Right lobe of liver (tissue), 6 donors: ENCODE measurements at places on chromosomes 1 and 21. TPM values are rescaled to one million over a fixed set of nuclear protein-coding genes. Genes with fewer than 3 reads are reported as not detected.
A peak's percentile ranks its signal among the peaks of the same experiment; 100 is the strongest.

RIMKLA gene
- 0.18 TPM for total RNA-seq

FCRL5 gene
- total RNA-seq: 0.19 TPM

FAM177B gene
- total RNA-seq: not detected

SPRR2B gene
- not detected for total RNA-seq

LINGO4 gene
- total RNA-seq: 0.37 TPM

CR1L gene
- 0.31 TPM for total RNA-seq

C1QB gene
- total RNA-seq: 85.4 TPM

HRNR gene
- total RNA-seq: not detected

DNA sequence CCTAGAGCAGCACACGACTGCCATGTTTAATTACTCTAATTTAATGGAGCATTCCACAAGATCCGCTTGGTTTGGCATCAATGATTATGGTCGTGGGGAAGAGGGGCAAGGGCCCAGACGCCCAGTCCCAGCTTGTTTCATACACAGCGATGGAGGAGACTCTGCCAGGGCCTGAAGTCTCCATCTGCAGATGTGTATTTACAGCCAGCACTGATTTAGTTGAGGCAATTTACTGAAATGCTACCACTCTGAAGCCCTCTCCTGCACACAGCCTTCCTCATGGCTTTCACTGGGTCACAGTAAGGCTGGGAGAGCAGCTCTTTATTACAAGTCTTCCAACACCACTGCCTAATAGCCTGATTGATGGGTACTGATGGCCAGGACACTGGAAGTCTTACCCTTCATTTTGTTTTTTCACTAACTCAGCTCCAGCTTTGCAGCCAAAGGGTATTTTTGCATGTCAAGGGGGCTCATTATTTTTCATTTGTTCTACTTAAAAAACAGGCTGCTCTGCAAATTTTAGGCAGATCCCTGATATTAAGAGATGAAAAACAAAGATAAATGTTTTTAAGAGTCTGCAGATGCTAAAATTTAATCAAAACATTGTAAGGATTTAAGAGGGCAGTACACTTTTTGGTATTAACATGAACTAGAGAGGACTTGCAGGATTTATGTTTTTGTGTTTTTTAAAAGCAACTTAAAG, 236.3 kb downstream of the SIPA1L2 start:
- no peaks in the 10 kb centered on the region for H3K27me3 ChIP-seq
- no peak for DNase-seq
- no peaks in the 10 kb centered on the region for H3K4me1 ChIP-seq
- H3K36me3 ChIP-seq: no peaks in the 10 kb centered on the region

- H3K27me3 ChIP-seq: no peaks in the 10 kb centered on the region
- H3K27ac ChIP-seq: no peak overlapping the region
- DNase-seq: no peak
- H3K36me3 ChIP-seq: no peaks in the 10 kb centered on the region
Measured at GRCh38 chr1:38487396-38487795, 372.2 kb downstream of the RRAGC start.

DNA sequence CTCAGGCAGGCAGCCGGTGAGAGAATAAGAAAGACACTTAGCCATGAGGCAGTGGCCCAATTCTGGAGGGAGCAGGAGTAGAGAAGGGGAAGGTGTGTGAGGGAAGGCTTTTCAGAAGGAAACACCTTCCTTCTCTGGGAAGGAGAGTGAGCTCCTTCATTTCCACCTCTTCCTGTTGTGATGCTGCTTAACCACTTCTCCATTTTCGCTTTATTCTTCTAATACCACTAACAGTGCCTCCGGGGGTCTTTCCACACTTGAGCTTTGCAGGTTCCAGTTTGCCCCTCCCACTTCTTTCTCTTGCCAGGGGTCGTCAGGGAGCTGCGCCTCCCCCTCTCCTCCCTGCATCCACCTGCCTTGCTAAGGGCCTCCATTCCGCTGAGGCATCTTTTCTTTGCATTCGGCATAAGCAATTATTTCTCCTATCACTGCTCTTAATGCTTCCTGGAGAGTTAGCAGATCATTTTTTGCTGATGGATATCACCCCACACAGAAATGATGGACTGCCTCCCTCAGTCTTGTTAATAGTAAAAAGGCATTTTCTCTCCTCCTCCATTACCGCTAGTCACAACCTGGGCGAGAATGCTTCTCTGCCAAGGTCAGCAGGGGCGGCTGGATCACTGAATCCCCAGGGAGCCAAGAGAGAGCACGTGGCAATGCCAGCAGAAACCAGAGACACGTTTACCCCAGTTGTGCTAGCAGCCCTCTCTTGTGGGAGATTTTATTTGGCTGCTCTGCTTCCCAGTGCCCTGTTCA, 74.8 kb downstream of the ELAVL4 start:
- H3K27ac ChIP-seq: no peak overlapping the region
- no peaks in the 10 kb centered on the region for H3K36me3 ChIP-seq
- H3K27me3 ChIP-seq: no peaks in the 10 kb centered on the region
- no peak overlapping the region for H3K4me3 ChIP-seq

DNA sequence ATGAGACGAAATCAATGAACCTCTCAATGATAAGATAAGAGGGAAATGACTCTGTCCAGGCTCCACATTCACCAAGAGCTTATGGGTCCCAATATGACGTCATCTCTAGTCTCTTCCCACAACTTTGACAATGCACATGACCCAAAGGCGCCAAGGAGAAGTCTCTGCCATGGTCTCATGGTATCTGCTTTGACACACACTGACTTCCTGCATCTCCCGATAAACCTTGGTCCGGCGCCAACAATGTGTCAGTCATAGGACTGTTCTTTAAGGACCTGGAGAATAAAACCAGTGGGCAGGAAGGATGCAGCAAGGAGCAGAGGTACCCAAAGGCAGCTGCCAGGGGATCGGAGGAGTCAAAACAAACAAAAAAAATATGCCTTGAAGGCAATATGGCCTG, 46.9 kb upstream of the TMEM51 start:
- H3K27me3 ChIP-seq: no peaks in the 10 kb centered on the region
- H3K4me1 ChIP-seq: no peaks in the 10 kb centered on the region
- H3K27ac ChIP-seq: no peak overlapping the region
- no peak for DNase-seq

DNA sequence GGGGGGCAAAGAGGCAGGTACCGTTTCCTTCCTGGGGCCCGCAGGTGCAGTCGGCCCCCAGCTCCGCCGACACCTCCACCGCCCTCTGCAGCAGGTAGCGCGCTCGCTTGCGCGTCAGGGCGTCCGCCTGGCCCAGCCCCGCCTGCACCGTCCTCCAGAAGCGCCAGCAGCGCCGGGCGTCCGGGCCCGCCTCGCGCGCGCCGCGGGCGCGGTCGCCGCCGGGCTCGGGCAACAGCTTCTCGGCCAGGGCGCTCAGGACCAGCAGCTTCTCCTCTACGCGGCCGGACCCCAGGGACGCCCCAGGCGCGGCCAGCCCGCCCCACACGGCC, 863 bp downstream of the TARBP1 start:
- peak; percentile 79 for DNase-seq
- H3K36me3 ChIP-seq: no peaks in the 10 kb centered on the region
- peak overlapping the region; percentile 77 for H3K27ac ChIP-seq

GRCh38 chr1:109904105-109904817, 6.4 kb upstream of the CSF1 start:
- peak overlapping the region; percentile 45 for H3K27ac ChIP-seq
- H3K27me3 ChIP-seq: no peaks in the 10 kb centered on the region
- no peaks in the 10 kb centered on the region for H3K36me3 ChIP-seq
- peak; percentile 94 for DNase-seq
- no peaks in the 10 kb centered on the region for H3K4me1 ChIP-seq

GRCh38 chr1:236753516-236753915, 41.6 kb upstream of the MTR start:
- H3K27me3 ChIP-seq: no peaks in the 10 kb centered on the region
- no peak overlapping the region for H3K27ac ChIP-seq
- no peaks in the 10 kb centered on the region for H3K36me3 ChIP-seq
- no peak for DNase-seq
- no peak overlapping the region for H3K4me3 ChIP-seq
- no peaks in the 10 kb centered on the region for H3K4me1 ChIP-seq

DNA sequence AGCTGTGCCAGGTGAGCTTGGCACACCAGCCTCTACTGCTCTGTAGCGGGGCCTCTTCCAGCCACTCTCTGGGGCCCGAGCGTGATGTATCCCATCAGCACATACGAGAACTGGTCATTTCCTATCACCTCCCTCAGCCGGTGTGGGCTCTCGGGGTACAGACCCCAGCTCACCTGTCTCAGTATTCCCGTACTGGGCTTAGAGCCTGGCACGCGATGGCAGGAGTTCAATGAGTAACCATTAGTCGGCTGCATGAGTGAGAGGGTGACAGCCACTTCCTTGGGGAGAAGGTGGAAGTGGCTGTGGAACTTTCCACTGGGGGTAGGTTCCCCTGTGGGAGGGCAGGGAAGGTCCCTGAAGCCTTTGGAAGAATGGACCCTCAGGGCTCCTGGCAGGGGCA, 46.1 kb downstream of the ECE1 start:
- peaks cover 18% of the 10 kb centered on the region for H3K4me1 ChIP-seq
- H3K36me3 ChIP-seq: no peaks in the 10 kb centered on the region
- no peak overlapping the region for H3K27ac ChIP-seq
- H3K27me3 ChIP-seq: no peaks in the 10 kb centered on the region
- DNase-seq: no peak

GRCh38 chr1:229130028-229130668, 140.8 kb upstream of the RAB4A start:
- H3K27ac ChIP-seq: peak overlapping the region; percentile 97
- H3K4me3 ChIP-seq: no peak overlapping the region
- no peaks in the 10 kb centered on the region for H3K27me3 ChIP-seq
- H3K4me1 ChIP-seq: no peaks in the 10 kb centered on the region
- H3K36me3 ChIP-seq: no peaks in the 10 kb centered on the region

DNA sequence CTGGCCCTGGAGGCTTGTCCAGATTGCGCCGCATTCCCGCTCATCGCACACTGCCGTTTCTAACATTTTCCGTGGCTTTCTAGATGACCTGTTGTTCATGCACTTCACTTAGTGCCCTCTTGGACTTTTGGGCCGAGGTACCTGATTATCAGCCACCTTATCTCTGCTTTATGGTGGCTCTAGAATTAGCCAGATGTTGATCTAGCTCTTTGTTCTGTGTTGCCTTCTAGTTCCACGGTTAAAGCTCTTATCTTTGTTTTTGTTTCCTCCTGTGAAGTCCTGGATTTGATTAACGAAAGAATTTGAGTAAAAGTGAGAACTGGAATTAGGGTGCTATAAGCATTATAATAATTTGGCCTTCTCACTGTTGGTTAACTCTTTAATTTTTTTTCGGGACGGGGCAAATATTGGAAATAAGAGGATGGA, 945 bp downstream of the RNPEP start:
- no peaks in the 10 kb centered on the region for H3K27me3 ChIP-seq
- no peaks in the 10 kb centered on the region for H3K4me1 ChIP-seq
- peak overlapping the region; percentile 95 for H3K4me3 ChIP-seq
- H3K27ac ChIP-seq: peak overlapping the region; percentile 96
- H3K36me3 ChIP-seq: no peaks in the 10 kb centered on the region

GRCh38 chr1:3762151-3762872, 10.1 kb downstream of the CCDC27 start:
- no peak overlapping the region for H3K4me3 ChIP-seq
- no peaks in the 10 kb centered on the region for H3K27me3 ChIP-seq
- no peaks in the 10 kb centered on the region for H3K4me1 ChIP-seq
- no peaks in the 10 kb centered on the region for H3K36me3 ChIP-seq

DNA sequence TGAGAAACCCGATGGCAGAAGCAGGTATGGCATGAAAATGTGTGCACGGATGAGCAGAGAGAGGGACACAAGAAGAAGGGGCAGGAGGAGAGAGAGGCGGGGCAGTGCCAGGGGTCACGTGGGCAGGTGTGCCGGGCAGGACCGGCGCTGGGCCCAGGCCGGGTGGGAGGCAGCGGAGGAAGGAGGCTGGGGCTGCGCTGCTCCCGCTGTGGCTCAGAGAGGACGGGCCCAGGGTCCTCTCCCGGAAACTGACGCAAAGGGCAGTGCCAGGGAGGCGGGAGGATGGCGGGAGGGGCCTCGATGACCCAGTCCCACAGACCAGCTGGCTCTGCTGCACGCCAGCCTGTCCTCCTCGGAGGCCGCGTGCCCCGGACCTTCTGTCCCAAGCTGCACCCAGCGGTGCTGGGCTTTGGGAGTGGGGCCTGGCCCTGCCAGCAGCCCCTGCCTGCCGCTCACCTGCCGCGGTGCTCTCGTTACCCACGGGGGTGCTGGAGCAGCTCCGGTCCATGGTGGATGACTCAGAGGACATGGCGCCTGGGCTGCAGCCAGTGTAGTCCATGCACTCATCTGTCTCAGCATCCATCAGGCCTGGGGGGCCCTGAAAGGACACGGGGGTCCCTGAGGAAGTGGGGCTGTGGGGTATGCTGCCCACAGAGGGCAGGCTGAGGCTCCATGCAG, 153.9 kb downstream of the CASZ1 start:
- no peak for DNase-seq
- H3K4me3 ChIP-seq: no peak overlapping the region
- no peaks in the 10 kb centered on the region for H3K4me1 ChIP-seq
- H3K27me3 ChIP-seq: no peaks in the 10 kb centered on the region
- H3K27ac ChIP-seq: no peak overlapping the region

DNA sequence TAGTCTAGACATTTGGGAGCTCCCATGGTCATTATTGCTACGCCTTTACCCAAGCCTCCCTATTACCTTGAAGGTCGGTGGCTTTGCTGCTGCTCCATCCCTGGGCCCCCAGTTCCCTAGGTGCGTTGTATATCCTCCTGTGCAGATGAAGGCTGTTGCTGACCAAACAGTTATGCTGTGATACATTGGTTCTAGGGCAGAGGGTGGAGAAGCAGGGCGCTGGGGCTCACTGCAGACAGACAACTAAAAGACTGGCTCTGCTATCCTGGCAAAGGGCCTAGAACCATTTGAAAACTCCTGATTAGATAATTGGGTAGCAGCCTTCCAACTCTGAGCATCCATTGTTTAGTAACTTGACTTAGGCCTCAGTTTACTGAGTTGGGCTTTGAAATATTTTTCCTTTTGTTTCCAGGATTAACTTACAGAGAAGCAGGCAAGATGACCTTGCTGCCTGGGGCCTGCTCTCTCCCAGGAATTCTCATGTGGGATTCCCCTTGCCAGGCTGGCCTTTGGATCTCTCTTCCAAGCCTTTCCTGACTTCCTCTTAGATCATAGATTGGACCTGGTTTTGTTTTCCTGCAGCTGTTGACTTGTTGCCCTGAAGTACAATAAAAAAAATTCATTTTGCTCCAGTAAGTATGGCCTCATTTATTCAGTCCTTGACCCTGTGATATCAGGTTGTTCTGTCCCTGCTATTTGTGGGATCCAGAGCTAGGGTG, 15.5 kb downstream of the CHI3L2 start:
- no peaks in the 10 kb centered on the region for H3K4me1 ChIP-seq
- H3K4me3 ChIP-seq: no peak overlapping the region
- no peaks in the 10 kb centered on the region for H3K27me3 ChIP-seq
- H3K36me3 ChIP-seq: no peaks in the 10 kb centered on the region
- DNase-seq: no peak
- no peak overlapping the region for H3K27ac ChIP-seq

GRCh38 chr1:108316545-108316944, 72.7 kb upstream of the NBPF4 start:
- H3K4me3 ChIP-seq: no peak overlapping the region
- DNase-seq: no peak
- H3K4me1 ChIP-seq: no peaks in the 10 kb centered on the region
- H3K27ac ChIP-seq: no peak overlapping the region
- H3K36me3 ChIP-seq: no peaks in the 10 kb centered on the region
